ENCODE measurements at places on chromosomes 16 and 17.
A peak's percentile ranks its signal among the peaks of the same experiment; 100 is the strongest.

- DNase-seq, result no peak
These were observed 21.9 kb upstream of the ZC3H18 start for GRCh38 chr16:88548131-88548874.

GRCh38 chr17:32494621-32495358 lies 8.0 kb downstream of the CDK5R1 start:
- DNase-seq, result no peak

DNA sequence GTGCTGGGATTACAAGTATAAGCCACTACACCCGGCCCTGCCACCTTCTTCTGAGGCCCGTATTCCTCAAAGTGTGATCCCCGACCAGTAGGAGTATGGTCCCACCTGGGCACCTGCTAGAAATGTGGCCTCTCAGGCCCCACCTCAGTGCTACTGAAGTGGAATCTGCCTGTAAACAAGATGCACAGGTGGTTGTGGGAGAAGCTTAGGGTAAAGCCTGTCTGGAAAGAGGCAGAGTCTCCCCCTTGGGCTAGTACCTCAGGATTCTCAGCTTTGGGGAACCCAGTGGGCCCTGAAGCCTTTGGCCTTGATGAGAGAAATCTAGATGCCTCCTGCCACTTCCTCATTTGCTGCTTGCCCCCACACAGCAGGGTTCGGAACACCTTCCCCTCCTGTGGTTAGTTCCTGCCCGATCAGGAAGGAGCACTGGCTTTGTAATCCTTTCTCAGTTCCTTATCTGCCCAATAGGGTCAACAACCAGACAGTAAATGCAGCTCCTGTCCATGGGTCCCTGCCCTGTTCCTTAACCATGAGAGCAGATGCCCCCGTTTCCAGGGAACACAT lies 25.2 kb downstream of the TK2 start:
- DNase-seq, result no peak

DNA sequence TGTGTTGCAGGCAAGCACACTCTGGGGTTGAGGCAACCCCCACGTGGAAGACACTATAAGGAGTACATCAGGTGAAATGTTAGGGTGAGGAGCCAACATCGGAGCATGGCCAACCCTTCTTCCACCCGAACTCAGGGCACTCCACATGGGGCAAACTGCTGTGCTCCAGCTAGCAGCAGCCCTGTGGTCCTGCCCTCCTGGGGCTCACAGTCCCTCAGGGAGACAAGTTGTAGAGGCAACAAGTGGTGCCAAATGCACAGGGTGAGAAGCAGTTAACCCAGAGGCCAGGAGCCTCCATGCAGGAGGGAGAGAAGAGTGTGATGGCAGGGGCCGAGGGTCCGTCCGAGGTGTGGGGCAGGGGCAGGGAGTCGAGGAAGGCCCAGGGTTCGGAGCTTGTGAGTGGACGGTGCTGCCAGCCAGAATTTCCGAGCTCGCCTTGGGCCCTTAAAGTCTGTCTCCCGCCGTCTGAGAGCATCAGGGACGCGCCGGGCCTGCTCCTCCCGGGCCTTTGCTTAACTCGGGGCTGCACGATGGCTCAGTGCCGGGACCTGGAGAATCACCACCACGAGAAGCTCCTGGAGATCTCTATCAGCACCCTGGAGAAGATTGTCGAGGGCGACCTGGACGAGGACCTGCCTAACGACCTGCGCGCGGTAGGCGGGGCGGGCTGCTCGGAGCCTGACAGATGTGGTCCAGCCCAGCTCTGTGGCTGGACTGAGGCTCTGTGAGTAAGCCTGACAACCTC lies 32.3 kb downstream of the ATPAF2 start:
- no peak for DNase-seq

GRCh38 chr17:66533572-66533971 lies 231.2 kb downstream of the PRKCA start:
- DNase-seq, result no peak

- DNase-seq, result no peak
These were observed 68.1 kb downstream of the TMEM132E start for GRCh38 chr17:34647511-34647910.

GRCh38 chr17:28180449-28180848 lies 138.0 kb downstream of the NLK start:
- no peak for DNase-seq

DNA sequence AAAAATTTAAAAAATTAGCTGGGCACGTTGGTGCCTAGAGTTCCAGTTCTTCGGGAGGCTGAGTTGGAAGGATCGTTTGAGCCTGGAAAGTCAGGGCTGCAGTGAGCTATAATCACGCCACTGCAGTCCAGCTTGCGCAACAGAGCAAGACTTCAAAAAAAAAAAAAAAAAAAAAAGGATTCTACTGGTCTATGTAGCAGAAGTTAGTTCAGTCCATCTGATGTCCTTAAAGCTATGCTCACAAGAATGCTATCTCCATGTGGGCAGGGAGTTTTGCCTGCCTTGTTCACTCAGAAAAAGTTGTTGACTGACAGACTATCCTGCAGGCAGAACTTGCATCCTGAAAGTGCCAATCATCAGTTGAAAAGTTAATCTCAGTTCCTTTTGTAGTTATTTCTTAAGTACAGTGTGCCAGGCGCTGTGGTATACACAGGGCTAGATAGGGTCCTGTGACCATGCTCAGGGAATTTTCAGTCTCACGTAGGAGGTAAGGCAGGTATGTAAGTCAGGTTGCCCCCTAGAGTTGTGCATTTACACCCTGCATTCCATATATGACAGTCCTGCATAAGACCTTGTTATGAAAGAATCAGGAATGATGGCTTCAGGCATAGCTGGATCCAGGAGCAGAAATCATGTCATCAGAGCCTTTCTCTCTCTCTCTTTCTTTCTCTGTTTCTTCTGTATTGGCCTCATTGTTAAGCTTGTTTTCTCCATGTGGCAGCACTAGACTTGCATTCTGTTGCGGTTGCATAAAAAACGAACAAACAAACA lies 7.6 kb downstream of the SYT17 start:
- no peak for DNase-seq

- DNase-seq, result no peak
These were observed 1.1 kb upstream of the RAPGEFL1 start for GRCh38 chr17:40175928-40176753.

DNA sequence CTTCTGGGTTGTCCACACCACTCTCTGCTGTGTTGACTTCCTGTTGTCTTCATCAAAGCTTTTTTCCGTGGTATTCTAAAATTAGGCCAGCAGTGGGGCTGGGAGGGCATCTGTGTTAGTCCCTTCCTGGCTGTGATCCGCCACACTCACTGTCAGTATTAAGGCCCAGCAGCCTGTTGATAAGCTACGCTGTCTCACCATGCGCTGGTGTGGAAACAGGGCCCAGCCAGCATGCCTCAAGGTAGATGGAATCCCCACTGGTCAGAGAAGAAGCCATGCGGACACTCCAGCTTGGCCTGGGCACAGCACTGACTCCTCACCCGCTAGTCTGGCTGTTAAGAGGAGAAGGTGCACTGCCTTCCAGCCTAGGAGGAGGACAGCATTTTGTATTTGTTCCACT lies 11.4 kb downstream of the CDR2L start:
- no peak for DNase-seq

GRCh38 chr17:6701719-6702118 lies 11.4 kb downstream of the SLC13A5 start:
- DNase-seq, result no peak

DNA sequence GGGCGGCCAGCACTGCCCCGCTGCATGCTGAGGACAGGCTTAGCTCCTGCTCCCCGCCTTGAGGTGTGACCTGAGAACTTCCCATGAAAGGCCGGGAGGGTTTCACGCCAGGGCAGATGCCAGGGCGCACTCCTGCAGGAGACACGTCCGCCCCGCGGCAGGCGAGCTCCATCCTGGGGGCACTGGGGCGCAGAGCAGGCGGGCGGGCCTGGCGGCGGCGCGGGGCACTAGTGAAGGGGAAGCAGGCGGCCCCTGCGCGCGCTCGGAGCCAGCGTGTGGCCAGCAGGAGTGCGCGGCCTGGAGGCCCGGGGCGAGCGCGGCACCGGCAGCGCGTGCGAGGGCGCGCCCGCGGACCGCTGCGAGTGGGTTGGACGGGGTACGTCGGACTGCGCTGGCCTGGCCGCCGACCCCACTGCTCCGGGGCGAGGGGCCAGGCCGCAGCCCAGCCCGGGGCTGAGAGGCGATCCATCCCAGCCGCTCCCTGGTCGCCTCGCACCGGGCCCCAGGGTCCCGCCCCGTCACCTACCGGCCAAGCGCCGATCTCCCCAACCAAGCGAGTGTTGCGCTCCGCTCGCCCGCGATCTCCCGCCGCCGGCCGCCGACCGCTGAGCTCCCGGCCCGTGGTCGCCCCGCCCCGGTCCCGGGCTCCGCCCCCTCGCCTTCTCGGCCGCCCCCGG lies at the start of gene MAP3K14:
Gene MAP3K14 (minus strand): TSS at position 587 of the 677 bp plus-strand sequence. CDS start 26,275 bp downstream, outside the sequence.
- no peak for DNase-seq

DNA sequence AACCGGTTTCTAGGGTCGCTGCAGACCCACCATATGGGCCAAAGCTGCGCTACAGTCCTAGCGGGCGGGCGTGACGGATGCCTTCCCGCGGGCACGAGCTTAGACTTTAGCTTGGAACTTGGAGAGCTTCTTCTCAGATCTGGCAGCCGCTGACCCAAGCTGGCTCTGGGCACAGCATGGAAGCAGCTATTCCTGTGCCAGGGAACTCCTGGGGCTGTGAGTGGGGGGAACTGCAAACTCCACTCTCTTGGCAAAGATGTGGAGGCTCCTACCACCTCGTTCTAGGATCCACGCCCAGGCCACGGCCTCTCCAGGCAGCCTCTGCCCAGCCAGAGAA lies 8.8 kb downstream of the FAAP100 start:
- no peak for DNase-seq

DNA sequence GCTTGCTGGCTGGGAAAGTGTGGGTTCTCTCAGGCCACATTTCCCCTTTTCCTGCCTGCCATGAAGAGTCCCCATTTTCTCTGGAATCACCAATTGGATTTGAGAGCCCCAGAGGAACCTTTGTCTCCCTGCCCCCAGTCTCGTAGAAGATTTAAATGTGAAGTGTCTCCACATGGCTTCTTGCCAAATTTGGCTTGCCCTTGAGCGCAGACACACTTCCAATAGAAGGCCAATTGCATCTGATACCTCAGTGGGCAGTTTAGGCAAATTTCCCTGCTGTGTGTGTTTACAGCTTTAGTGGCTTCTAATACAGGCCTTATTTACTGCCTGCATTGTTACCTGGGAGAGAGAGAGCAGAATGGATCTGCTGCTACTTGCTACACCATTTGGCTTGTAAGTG lies 29.7 kb downstream of the CDK5R1 start:
- DNase-seq, result peak; percentile 21

DNA sequence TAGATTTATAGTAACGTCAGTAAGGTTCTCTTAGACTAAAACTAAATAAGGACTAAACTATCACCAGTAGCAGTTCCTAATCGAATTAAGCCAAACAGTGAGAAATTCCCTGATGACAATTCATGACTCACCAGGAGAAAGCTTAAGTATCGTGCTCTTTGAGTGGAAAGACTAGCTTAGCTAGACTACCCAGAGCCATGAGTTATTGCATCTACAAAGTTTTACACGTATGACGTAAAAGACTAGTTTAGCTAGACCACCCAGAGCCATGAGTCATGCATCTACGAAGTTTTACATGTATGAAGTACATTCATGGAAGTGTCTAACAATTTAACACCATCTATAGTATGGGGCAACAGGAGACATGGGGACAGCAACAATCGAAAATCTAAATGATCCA lies 36.6 kb downstream of the UBE2G1 start:
- no peak for DNase-seq

- DNase-seq, result no peak
These were observed 66.2 kb upstream of the MTMR4 start for GRCh38 chr17:58580671-58581070.

DNA sequence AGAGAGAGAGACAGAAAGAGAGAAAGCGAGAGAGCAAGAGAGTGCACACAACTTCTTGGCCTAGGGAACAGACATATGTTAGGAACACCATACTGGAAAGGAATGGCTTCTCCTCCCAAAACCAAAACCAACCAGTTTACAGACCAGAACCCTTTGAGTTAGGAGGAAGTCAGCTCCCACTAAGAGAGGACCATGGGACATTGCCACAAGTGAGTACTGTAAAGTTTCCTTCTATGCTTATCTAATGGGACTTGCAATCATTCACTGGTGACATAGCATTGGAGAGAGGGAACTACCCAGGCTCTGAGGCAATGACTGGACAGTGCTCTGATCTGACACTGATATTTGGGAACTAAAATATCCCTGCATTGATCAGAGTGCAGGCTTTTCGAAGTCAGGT lies 32.4 kb downstream of the TBC1D3B start:
- no peak for DNase-seq

DNA sequence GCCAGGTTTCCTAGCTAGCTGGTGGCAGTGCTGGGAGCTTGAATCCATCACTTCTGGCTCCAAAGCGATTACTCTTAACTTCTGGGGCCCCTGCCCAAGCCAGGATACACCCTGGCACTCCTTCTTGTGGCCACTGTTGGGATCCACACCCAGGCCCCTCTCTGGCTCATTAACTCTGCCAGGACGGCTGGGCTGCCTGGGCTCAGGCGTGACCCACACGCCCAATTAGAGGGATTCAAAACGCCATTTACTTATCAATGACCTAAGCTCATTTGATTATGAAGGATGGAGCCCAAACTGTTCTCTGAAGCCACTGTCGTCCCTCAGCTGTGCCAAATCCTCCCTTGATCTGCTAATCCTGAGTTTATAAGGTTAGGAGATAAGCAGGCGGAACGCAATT lies 79.7 kb upstream of the BRD7 start:
- no peak for DNase-seq

GRCh38 chr16:53865494-53865863 lies 161.5 kb downstream of the FTO start:
- no peak for DNase-seq

GRCh38 chr16:31093132-31093703 lies 1.4 kb downstream of the VKORC1 start:
- no peak for DNase-seq

GRCh38 chr16:50407351-50407750 lies 38.6 kb upstream of the BRD7 start:
- DNase-seq, result no peak

GRCh38 chr17:76982408-76983074 lies 114.3 kb downstream of the MGAT5B start:
- no peak for DNase-seq

DNA sequence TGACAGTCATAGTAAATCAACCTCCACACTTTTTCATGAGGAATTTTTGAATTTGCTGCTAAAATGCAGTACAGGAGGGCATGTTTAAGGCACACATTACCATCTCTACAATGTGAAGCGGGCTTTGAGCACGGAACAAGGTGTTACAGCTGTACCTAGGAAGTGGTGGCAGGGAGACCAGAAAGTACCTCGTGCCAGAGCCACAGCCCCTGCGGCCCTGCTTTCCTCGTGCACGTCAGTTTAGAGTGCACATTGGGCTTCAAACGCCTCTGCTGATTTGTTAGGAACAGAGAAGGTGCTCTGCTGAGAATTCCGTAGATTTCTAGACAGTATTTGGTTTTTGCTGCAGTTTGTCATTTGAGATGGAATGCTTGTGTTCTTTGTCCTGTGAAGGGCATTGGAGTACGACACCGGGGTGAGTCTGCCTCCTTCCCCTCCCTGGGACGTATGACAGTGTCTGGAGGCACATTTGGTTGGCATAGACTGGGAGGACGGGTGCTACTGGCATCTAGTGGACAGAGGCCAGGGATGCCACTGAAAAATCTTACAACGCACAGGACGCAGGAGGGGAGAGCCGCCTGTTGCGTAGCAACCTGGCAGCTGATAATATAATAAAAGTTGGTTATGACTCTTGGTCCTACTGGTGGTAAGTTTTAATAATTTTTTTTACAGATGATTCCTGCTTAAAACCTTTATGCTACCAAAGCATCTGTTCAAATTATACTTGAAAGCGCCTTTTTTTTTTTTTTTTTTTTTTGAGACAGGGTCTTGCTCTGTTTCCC lies 9.1 kb downstream of the FOXK2 start:
- DNase-seq, result no peak

GRCh38 chr16:77696149-77696548 lies 26.2 kb upstream of the NUDT7 start:
- no peak for DNase-seq
